Naive thymus-derived CD8-positive, alpha-beta T cell (primary cell): ENCODE measurements at places on chromosomes 7 and 10. TPM values are rescaled to one million over a fixed set of nuclear protein-coding genes. Genes with fewer than 3 reads are reported as not detected.
A peak's percentile ranks its signal among the peaks of the same experiment; 100 is the strongest.

TAS2R4 gene
- total RNA-seq, result 3.3 TPM

PSAP gene
- total RNA-seq, result 206 TPM

ZNF804B gene
- total RNA-seq, result not detected

ITGB8 gene
- not detected for total RNA-seq

PTPN20 gene
- total RNA-seq, result 2.7 TPM

- H3K27me3 ChIP-seq, result peaks cover 13% of the 10 kb centered on the region
- no peaks in the 10 kb centered on the region for H3K36me3 ChIP-seq
Measured at GRCh38 chr7:55092975-55093373, 74.2 kb downstream of the EGFR start.

DNA sequence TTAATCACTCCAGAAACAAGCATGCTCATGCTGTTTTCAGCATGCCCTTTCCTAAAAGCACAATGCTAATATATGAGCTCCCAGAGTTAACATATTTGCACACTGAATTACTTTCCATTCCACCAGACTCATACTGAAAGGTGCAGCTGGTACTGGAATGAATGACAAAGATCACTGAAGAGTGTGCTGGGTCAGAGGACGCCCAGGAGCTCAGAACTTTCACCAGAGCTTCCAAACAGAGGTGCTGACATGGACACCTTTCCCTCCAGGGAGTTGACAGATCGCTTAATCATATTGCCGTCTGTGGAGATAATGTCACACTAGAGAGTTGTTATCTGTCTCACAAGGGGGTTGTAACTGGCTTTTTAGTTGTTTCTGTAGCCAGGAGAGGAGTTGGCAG is 292.9 kb downstream of the LHFPL3 start:
- peaks cover 4% of the 10 kb centered on the region for H3K27me3 ChIP-seq
- H3K27ac ChIP-seq, result no peak overlapping the region
- no peaks in the 10 kb centered on the region for H3K4me1 ChIP-seq
- H3K4me3 ChIP-seq, result no peak overlapping the region
- DNase-seq, result no peak

- H3K36me3 ChIP-seq, result no peaks in the 10 kb centered on the region
- DNase-seq, result no peak
- no peak overlapping the region for H3K27ac ChIP-seq
- H3K4me1 ChIP-seq, result no peaks in the 10 kb centered on the region
- no peak overlapping the region for H3K4me3 ChIP-seq
Measured at GRCh38 chr10:4770801-4771553, 55.0 kb upstream of the AKR1E2 start.

- DNase-seq, result no peak
- H3K27ac ChIP-seq, result no peak overlapping the region
- H3K36me3 ChIP-seq, result no peaks in the 10 kb centered on the region
- no peaks in the 10 kb centered on the region for H3K27me3 ChIP-seq
- no peaks in the 10 kb centered on the region for H3K4me1 ChIP-seq
Measured at GRCh38 chr7:88396295-88396947, 89.7 kb upstream of the STEAP4 start.

GRCh38 chr7:5284304-5285281 is 1.9 kb downstream of the SLC29A4 start:
- H3K4me1 ChIP-seq, result no peaks in the 10 kb centered on the region
- H3K4me3 ChIP-seq, result peak overlapping the region; percentile 45
- peaks cover 19% of the 10 kb centered on the region for H3K27me3 ChIP-seq
- no peak overlapping the region for H3K27ac ChIP-seq
- H3K36me3 ChIP-seq, result no peaks in the 10 kb centered on the region
- DNase-seq, result no peak

DNA sequence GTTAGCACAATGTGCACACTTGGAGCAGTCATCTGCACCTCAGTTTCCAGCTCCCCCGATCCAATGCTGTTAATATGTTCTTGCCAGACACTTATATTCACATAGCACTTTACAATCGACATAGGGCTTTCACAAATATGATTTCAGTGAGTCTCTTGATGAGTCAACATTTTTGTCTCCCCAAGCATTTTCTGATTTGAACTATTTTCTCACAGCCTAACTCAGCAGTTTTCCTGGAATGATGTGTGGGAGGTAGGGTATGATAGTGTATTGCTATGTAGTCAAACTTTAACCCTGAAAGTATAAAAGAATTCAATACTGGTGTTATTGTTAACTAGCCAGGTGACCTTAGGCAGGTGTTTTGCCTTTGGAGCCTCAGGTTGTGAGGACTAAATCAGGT is 82.5 kb upstream of the LRGUK start:
- H3K27me3 ChIP-seq, result no peaks in the 10 kb centered on the region
- H3K27ac ChIP-seq, result no peak overlapping the region
- no peak overlapping the region for H3K4me3 ChIP-seq
- peaks cover 20% of the 10 kb centered on the region for H3K36me3 ChIP-seq

DNA sequence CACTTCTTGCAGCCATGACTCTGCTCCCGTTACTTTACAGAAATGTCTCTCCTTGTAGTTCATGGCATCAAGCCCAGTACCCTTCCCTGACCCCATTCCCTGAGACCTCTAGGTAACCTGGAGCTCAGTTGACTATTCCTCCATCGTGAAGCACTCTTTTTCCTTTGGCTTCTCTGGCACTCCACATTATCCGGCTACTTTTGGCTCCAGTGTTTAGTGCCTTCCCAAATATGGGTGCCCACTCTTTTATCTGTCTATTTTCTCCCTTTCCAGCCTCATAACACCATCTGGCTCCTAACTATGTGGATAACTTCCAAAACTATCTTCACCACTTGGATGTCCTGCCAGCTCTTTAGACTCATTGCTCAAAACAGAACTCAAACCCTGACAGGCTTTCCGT is 744.7 kb upstream of the GALNT17 start:
- H3K36me3 ChIP-seq, result no peaks in the 10 kb centered on the region
- no peak overlapping the region for H3K27ac ChIP-seq
- no peak for DNase-seq
- H3K4me3 ChIP-seq, result no peak overlapping the region
- H3K4me1 ChIP-seq, result no peaks in the 10 kb centered on the region

- no peak for DNase-seq
- H3K36me3 ChIP-seq, result no peaks in the 10 kb centered on the region
- no peak overlapping the region for H3K27ac ChIP-seq
Measured at GRCh38 chr10:107492389-107492788, 327.9 kb upstream of the SORCS1 start.

- no peaks in the 10 kb centered on the region for H3K27me3 ChIP-seq
- H3K27ac ChIP-seq, result no peak overlapping the region
- DNase-seq, result no peak
- H3K36me3 ChIP-seq, result no peaks in the 10 kb centered on the region
Measured at GRCh38 chr7:6274743-6275142, 2.3 kb upstream of the CYTH3 start.

GRCh38 chr7:133479456-133480065 is 226.7 kb downstream of the EXOC4 start:
- no peaks in the 10 kb centered on the region for H3K36me3 ChIP-seq
- no peak for DNase-seq
- no peaks in the 10 kb centered on the region for H3K27me3 ChIP-seq
- H3K27ac ChIP-seq, result no peak overlapping the region
- H3K4me3 ChIP-seq, result no peak overlapping the region
- H3K4me1 ChIP-seq, result peaks cover 62% of the 10 kb centered on the region

DNA sequence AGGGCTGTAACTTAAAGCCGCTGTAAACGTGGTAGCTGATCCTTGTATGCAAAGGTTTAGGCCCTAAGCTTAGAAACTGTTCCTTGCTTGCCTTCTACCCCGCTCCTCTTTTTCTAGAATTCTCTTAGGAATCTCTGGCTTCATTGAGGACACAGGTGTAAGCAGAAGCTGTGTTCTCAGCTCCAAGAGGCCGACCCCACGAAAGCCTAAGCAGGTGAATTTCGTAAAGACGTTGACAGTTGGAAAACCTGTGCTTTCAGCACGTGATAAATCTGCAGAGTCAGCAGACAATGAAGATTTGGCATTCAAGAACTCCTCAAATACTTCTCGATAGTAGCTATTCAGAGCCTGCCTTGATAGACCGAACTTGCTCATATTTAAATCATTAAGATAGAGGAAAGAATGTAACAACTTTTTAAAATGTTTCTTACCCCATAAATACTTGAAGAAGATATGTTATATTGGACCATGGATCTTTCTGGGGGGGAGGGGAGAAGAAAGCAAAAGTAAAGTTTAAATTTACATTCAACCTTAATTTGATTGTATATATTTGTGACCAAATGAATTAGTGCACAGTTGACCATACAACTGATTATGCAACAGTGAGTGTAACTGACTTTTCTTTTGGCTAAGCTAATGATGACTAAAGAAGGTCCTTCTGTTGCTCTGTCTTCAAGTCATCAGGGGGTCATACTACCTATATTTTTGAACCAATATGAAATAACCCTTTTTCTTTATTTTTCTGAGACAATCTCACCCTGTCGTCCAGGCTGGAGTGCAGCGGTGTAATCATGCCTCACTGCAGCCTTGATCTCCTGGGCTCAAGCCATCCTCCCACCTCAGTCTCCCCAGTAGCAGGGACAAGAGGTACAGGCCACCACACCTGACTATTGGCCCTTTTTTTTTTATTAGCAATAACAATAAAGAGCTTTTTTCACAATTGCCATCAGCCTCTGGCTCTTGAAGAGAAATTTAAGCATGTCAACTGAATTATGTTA is 1.2 kb upstream of the GDI2 start:
- peaks cover 15% of the 10 kb centered on the region for H3K4me1 ChIP-seq
- peak overlapping the region; percentile 85 for H3K4me3 ChIP-seq
- no peaks in the 10 kb centered on the region for H3K36me3 ChIP-seq
- peak overlapping the region; percentile 96 for H3K27ac ChIP-seq
- no peaks in the 10 kb centered on the region for H3K27me3 ChIP-seq
- no peak for DNase-seq

DNA sequence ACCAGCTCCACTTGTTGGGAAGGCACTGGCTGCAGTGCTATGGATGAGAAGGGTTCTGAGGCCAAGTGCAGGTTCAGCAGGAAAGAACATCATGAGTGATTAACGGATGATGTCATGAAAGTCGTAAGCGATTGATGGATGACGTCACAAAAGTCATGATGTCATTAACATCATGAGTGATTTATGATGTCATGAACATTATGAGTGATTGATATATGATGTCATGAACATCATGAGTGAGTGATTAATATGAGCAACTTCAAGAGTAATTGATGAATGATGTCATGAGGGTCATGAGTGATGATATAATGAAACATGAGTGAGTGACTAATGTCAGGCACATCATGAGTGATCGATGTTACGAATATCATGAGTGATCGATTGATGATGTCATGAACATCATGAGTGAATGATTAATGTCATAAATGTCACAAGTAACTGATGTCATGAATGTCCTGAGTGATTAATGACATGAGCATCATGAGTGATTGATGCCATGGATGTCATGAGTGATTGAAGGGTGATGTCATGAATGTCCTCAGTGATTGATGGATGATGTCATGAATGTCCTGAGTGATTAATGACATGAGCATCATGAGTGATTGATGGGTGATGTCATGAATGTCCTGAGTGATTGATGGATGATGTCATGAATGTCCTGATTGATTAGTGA is 185.6 kb downstream of the PAXIP1 start:
- no peak overlapping the region for H3K4me3 ChIP-seq
- no peak overlapping the region for H3K27ac ChIP-seq
- H3K36me3 ChIP-seq, result no peaks in the 10 kb centered on the region
- DNase-seq, result no peak
- H3K4me1 ChIP-seq, result no peaks in the 10 kb centered on the region
- H3K27me3 ChIP-seq, result peaks cover 9% of the 10 kb centered on the region

GRCh38 chr7:20827172-20827571 is 40.5 kb upstream of the SP8 start:
- no peak overlapping the region for H3K4me3 ChIP-seq
- no peaks in the 10 kb centered on the region for H3K36me3 ChIP-seq
- H3K4me1 ChIP-seq, result no peaks in the 10 kb centered on the region
- H3K27me3 ChIP-seq, result peaks cover 5% of the 10 kb centered on the region

GRCh38 chr10:122707535-122707934 is 7.9 kb upstream of the C10orf120 start:
- H3K27me3 ChIP-seq, result peaks cover 12% of the 10 kb centered on the region
- no peak overlapping the region for H3K4me3 ChIP-seq
- DNase-seq, result no peak
- H3K36me3 ChIP-seq, result no peaks in the 10 kb centered on the region
- no peak overlapping the region for H3K27ac ChIP-seq
- H3K4me1 ChIP-seq, result peaks cover 5% of the 10 kb centered on the region

DNA sequence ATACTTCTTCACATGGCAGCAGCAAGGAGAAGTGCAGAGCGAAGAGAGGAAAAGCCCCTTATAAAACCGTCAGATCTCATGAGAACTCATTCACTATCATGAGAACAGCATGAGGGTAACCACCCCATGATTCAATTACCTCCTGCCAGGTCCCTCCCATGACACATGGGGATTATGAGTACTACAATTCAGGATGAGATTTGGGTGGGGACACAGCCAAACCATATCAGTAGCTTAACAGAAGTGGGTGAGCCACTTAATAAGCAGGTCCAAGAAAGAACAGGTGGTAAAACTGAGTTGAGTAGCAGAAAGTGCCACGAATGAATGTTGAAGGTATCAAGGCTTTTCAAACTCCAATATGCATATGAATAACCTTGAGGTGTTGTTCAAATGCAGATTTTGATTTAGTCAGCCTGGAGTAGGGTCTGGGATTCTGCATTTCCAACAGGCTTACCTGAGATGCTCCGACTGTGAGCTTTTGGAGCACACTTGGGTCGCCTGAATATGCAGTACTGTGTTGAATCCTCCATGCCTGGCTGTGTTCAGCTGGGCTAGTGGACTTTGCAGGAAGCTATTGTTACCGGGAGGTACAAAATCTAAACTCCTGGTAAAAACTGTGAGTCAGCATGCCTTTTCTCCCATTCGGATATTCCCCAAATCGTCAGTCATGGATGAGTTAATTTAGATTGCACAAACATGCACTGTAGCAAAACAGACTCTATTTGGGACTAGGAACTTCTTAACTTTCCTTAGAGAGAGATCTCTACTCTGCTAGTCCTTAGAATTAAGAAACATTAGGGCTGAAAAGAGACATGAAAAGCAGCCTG is 69.0 kb upstream of the PRKCQ start:
- no peaks in the 10 kb centered on the region for H3K27me3 ChIP-seq
- DNase-seq, result no peak
- peaks cover 8% of the 10 kb centered on the region for H3K4me1 ChIP-seq
- H3K27ac ChIP-seq, result no peak overlapping the region

- no peaks in the 10 kb centered on the region for H3K27me3 ChIP-seq
- no peak overlapping the region for H3K27ac ChIP-seq
- no peak overlapping the region for H3K4me3 ChIP-seq
- no peaks in the 10 kb centered on the region for H3K36me3 ChIP-seq
Measured at GRCh38 chr7:93958216-93958615, 36.7 kb downstream of the GNG11 start.

GRCh38 chr7:18125476-18125875 is 97.8 kb upstream of the PRPS1L1 start:
- no peaks in the 10 kb centered on the region for H3K36me3 ChIP-seq
- DNase-seq, result no peak
- H3K4me1 ChIP-seq, result no peaks in the 10 kb centered on the region
- H3K4me3 ChIP-seq, result no peak overlapping the region
- H3K27ac ChIP-seq, result no peak overlapping the region
- H3K27me3 ChIP-seq, result no peaks in the 10 kb centered on the region

GRCh38 chr10:94066411-94066810 is 72.7 kb downstream of the PLCE1 start:
- H3K27me3 ChIP-seq, result peaks cover 18% of the 10 kb centered on the region
- no peak overlapping the region for H3K27ac ChIP-seq
- H3K4me1 ChIP-seq, result no peaks in the 10 kb centered on the region
- no peaks in the 10 kb centered on the region for H3K36me3 ChIP-seq
- H3K4me3 ChIP-seq, result no peak overlapping the region
